ENCODE measurements at places on chromosomes 11 and 22.

DNA sequence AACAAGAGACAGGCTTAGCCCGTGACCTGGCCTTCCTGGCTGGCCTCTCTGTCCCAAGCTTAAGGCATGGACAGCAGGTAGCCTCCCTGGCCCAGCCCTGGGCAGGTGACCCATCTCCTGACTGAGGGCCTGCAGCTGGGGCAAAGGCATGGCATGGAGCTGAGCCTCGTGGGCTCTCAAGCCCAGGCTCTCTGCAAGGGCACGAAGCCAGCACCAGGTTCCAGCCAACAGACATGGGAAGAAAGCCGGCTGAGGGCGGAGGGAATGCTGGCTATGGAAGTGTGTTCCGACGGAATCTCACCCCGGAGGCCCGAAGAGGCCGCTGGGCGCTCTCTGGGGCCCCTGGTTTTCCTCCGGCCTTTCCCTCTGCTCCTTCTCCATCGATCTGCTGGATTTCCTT lies 12.9 kb downstream of the DNAL4 start:
- no peak for DNase-seq

- DNase-seq = no peak
Observed at GRCh38 chr22:22345781-22346180, 101.2 kb downstream of the VPREB1 start.

DNA sequence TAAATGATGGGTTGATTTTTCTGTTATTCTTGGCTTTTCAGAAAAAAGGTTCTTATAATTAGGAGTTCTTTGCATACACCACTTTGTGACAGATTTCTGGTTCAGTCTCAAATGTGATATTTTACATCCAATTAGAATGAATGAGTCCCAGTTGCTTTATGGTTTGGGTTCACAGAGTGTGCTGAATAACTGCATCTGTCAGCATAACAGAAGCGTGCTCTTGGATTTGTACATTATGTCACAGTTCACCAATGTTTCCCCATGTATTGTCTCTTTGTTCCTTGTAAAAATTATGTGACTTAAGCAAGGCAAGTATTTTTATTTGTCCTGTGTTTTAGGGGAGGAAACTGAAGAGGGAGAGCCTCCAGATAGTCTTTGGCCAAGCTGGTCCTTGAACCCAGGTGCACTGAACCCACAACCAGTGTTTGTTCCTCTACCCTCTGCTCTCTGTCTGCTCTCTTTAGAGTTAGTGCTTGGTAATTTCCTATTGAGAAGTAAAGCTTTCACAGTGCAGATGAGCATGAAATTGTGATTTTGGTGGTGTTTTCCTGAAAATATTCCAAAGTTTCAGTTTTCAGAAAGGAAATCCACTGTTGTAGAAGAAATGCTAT lies 107.5 kb downstream of the TBC1D22A start:
- no peak for DNase-seq

DNA sequence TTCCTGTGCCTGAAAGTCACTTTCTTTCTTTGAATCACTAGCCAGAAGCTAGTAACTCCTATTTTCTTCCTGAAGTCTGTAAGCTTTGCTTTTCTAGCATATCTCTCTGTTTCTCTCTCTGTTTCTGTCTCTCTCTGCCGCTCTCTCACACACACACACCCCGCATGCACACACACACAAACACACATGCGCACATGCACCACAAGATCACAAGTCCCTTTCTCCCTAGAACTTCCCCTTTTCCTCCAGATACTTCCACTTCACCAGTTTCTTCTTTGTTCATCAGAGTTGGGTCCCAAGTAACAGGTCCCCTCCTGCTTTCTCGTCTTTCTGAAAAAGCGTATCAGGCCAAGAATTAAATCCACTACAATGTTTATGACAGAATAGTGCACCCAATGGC lies 148.5 kb upstream of the HSD17B12 start:
- no peak for DNase-seq

DNA sequence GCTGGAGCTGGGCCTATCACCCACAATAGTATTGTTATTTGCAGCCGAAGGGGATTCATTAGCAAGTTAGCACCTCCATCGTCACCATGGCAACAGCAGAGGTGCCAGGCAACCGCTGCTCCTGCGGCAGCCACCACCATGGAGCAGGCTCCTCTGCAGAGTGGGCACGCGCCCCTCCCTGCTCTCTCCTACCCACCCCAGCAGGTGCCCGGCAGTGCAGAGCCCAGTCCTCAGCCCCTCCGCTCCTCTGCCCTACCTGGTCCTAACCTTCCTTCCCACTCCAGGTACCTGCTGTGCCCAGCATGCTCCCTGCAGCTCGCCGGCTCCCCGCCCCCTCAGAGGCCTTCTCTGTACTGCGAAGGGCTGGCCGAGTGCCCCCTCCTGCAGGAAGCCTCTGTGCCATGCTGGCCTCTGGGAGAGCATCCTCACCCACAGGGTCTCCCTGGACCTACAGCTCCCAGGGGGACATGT lies 3.6 kb downstream of the DUSP8 start:
- DNase-seq = no peak

- no peak for DNase-seq
Observed at GRCh38 chr11:134658481-134659225, 246.6 kb upstream of the B3GAT1 start.

DNA sequence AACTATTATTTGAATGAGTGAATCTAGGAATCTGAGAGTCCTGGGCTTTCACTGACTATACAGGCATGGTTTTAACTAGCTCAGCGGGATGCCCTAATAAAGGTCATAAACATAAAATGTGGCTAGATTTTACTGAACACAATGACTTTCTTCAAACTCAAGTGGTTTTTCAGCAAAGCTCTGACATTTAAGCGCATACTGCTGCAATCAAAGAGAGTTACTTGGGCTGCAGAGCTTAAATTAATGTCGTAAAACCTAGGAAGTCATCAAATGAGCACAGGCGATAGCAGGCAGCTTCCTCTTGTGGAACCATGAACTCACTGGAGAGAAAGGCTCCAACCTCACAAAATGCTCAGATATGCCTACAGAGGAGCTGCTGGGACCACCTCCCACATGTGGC lies 6.7 kb downstream of the CSNK2A3 start:
- no peak for DNase-seq

GRCh38 chr11:85889676-85890579 lies 34.7 kb downstream of the CCDC83 start:
- DNase-seq = no peak

DNA sequence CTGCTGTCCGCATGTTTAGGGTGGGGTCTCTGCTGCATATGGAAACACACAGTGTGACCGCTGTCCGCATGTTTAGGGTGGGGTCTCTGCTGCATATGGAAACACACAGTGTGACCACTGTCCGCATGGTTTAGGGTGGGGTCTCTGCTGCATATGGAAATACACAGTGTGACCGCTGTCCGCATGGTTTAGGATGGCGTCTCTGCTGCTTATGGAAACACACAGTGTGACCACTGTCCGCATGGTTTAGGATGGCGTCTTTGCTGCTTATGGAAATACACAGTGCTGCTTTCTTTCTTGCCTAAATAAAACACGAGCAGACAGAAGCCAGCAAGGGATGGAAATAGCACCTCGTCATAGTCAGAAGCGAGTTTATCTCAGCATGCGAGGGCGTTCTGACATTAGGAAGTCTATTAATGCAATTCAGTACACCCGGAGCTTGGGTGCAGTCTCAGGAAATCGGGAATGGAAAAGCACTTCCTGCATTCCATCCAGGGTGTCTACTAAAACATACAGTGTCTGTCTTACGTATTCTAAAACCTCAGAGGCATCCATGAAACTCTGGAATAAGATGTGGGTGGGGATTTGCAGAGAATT lies 32.6 kb upstream of the TOLLIP start:
- DNase-seq = no peak

DNA sequence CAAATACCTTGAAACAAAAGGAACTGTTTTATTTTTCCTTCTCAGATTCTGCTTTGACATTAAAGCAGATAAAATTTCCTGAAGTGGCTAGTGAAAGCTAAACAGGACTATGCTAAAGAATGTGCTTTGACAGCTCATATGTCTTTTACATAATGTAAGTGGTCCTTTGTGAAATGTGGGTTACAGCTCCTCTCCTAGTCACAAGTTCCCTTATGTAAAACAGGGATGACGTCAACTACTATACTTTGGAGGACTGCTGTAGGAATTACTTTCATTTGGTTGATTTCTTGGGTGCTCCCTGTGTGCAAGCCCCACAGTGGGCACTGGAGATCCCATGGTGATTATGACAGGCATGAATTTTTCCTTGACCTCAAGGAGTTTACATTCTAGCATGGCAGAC lies 216.6 kb upstream of the NARS2 start:
- DNase-seq = no peak

DNA sequence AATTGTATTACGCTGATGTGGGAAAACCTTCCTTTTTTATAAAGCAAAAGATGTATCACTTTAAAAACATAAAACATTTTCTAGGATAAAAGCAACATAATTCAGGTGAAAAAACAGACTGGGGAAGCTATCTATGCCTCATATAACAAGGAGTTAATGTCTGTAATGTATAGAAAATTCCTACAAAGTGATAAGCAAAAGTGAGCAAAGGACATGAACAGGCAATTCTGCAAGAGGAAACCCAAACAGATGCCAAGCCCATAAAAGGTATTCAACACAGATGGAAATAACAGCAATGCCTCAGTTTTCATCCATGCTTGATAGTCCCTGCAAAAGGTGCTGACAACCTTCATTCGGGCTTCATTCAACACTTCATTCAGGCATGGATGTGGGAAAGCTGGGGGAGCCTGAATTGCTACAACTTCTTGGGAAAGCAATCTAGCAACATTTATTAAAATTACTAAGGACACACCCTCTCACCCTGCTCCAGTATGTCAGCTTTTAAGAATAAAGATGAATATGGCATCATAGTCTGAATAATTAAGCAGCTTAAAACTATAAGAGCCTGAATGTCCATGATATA lies 39.3 kb downstream of the KCNQ1OT1 start:
- no peak for DNase-seq

GRCh38 chr22:35509451-35509850 lies 31.2 kb upstream of the RASD2 start:
- DNase-seq = no peak

DNA sequence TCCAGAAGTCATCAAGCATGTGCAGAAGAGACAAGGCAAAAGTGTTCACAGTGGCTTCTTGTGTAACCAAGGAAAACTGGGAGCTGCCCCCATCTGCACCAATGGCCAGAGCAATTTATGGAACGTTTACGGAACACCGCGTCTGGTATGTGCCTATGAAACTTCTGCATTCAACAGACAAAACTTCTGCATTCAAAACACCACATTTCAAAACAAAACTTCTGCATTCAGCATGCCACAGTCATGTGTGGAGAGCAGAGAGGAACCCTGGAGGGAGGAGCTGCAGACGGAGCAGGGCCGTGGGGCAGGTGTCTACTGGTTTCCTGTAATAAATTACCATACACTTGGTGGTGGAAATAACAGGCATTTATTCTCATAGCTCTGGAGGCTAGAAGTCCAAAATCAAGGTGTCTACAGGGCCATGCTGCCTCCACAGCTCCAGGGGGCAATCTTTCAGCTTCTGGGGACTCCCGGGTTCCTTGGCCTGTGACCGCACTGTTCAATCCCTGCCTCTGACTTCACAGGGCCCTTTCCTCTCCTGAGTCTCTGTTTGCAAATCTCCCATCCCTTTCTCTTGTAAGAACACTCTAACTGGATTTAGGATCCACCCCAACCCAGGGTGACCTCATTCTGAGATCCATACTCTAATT lies 32.2 kb downstream of the RPL3 start:
- no peak for DNase-seq

DNA sequence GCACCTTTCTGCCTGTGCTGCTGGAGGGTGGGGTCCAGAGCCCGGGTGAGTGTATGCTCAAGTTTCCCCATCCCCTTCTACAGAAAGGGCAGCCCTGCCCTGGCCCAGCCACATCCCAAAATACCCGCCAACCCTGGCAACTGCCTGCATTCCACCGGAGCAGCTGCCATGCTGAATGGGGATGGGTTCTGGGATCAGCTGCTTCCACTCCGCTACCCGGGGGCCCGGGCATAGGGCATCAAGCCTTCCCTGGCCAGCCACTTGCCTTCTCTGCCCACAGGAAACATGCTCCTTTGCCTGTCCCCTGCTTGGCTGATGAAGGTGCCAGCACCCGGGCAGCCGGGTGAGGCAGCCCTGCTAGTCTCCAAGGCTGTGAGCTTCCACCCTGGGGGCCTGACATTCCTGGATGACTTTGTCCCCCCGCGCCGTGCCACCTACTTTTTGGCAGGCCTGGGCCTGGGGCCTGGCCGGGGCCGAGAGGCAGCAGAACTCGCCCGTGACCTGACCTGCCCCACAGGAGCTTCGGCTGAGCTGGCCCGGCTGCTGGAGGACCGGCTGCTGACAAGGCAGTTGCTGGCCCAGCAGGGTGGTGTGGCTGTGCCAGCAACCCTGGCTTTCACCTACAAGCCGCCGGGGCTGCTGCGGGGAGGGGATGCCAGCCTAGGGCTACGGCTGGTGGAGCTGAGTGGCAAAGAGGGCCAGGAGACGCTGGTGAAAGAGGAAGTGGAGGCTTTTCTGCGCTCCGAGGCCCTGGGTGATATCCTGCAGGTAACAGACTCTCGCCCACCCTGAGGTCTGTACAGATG lies 3.2 kb downstream of the CARNS1 start:
- no peak for DNase-seq

Measured in activated T-cell treated with anti-CD3 and anti-CD28 coated beads for 1 hour (primary cell).